ENCODE measurements at places on chromosomes 2 and 18. TPM values are rescaled to one million over a fixed set of nuclear protein-coding genes. Genes with fewer than 3 reads are reported as not detected.
A peak's percentile ranks its signal among the peaks of the same experiment; 100 is the strongest.

The KYNU gene
- polyA plus RNA-seq: 40.7 TPM

The CHRNG gene
- not detected for polyA plus RNA-seq

The MERTK gene
- polyA plus RNA-seq: 4.2 TPM

The NYAP2 gene
- not detected for polyA plus RNA-seq

The SPC25 gene
- not detected for polyA plus RNA-seq

DNA sequence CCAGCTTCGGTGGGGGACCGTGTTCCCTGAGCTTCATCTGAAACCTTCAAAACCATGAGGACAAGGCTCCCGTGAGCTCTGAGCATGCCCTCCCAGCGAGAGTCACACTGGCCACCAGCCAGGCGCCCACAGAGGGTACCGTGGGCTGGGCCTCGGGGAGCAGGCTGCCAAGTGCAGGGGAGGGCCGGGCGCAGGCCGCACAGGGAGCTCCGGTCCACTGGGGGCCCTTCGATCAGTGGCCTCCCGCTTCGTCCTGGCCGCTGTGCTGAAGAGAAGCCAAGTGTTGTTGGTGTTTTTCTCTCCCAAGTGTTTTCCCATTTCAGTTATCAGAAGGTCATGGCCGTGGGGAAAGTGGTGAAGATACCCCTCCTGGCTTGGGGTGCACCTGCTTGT is 144.4 kb downstream of the PTGR3 start:
- H3K27me3 ChIP-seq: no peaks in the 10 kb centered on the region
- no peak overlapping the region for H3K27ac ChIP-seq
- H3K36me3 ChIP-seq: peaks cover 19% of the 10 kb centered on the region
- no peak for DNase-seq
- no peak overlapping the region for H3K4me3 ChIP-seq

GRCh38 chr2:98311771-98312545 is 34.3 kb upstream of the CNGA3 start:
- no peaks in the 10 kb centered on the region for H3K27me3 ChIP-seq
- H3K4me1 ChIP-seq: no peaks in the 10 kb centered on the region
- H3K27ac ChIP-seq: no peak overlapping the region
- no peak overlapping the region for H3K4me3 ChIP-seq

DNA sequence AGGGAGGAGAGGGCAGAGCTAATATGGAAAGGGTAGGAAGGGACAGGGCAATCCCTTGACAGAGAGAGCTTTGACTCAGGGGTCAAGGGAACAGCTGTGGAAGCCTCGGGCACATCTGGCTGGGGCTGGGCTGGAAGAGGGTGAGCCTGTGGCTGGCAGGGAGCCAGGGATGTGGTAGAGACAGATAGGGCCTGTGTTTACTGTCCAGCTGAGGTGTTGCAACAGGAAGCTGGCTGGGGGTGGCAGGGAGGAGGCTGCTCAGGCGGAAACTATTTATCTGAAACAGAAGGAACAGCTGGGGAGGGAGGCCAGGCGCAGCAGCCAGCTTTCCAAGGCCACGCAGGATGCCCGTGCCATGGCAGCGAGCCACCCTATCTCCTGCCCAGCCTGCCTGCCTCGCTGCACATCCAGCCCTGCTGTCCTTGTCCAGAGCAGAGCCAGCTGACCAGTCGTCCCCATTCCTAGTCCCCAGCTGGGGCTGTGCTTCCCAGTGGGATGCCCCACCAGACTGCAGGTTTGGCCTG is 264.7 kb downstream of the CYP26B1 start:
- H3K27ac ChIP-seq: peak overlapping the region; percentile 25
- peak; percentile 18 for DNase-seq
- H3K36me3 ChIP-seq: no peaks in the 10 kb centered on the region
- peaks cover 27% of the 10 kb centered on the region for H3K4me1 ChIP-seq

DNA sequence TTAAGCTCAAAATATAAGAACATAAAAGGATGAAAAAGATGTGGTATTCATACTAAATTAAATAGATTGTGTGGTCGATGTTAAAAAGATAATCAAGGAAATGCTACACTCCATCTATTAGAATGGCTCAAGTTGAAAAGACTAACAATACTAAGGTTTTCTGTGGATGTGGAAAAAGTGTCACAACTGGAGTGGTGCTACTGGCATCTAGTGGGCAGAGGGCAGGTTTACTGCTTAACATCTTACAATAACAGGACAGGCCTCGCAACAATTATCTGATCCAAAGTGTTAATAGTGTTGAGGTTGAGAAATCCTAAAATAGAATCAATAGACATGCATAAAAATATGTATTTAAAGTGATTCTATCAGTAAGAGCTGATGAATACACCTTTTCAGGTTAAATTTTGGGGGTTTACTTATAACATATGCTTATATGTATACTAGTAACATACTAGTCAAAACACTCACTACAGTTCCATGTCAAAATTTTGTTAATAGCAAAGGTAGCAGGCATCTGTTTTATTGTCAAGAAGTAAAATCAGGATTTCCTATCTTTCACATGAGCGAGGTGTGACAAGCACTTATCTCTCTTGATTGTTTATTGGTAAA is 91.5 kb upstream of the TMEFF2 start:
- no peaks in the 10 kb centered on the region for H3K27me3 ChIP-seq
- H3K4me1 ChIP-seq: no peaks in the 10 kb centered on the region
- DNase-seq: no peak
- no peak overlapping the region for H3K27ac ChIP-seq
- H3K36me3 ChIP-seq: no peaks in the 10 kb centered on the region

- peaks cover 8% of the 10 kb centered on the region for H3K4me1 ChIP-seq
- no peaks in the 10 kb centered on the region for H3K36me3 ChIP-seq
- no peak overlapping the region for H3K27ac ChIP-seq
- H3K4me3 ChIP-seq: no peak overlapping the region
Measured at GRCh38 chr2:235616885-235617284, 123.0 kb downstream of the AGAP1 start.

DNA sequence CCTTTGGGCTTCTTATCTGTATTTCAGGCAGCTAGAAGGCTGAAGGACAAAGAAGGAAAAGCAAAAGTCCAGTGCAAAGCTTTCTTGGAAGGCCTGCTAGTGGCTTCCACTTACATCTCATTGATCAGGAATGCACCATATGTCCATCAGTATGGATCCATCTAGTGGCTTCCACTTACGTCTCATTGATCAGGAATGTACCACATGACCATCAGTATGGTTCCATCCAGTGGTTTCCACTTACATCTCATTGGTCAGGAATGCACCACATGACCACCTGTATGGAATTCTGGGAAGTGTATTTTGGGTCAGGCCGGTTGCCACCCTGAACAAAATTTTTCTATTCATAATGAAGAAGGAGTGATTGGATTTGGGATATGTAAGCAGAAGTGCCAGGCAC is 70.6 kb downstream of the LYPD6 start:
- no peak for DNase-seq
- H3K27ac ChIP-seq: no peak overlapping the region
- no peaks in the 10 kb centered on the region for H3K36me3 ChIP-seq
- H3K4me1 ChIP-seq: no peaks in the 10 kb centered on the region
- no peaks in the 10 kb centered on the region for H3K27me3 ChIP-seq

- no peak overlapping the region for H3K27ac ChIP-seq
- no peaks in the 10 kb centered on the region for H3K4me1 ChIP-seq
- no peak overlapping the region for H3K4me3 ChIP-seq
- H3K27me3 ChIP-seq: no peaks in the 10 kb centered on the region
- no peak for DNase-seq
- H3K36me3 ChIP-seq: no peaks in the 10 kb centered on the region
Measured at GRCh38 chr2:120860579-120860922, 124.9 kb downstream of the GLI2 start.

DNA sequence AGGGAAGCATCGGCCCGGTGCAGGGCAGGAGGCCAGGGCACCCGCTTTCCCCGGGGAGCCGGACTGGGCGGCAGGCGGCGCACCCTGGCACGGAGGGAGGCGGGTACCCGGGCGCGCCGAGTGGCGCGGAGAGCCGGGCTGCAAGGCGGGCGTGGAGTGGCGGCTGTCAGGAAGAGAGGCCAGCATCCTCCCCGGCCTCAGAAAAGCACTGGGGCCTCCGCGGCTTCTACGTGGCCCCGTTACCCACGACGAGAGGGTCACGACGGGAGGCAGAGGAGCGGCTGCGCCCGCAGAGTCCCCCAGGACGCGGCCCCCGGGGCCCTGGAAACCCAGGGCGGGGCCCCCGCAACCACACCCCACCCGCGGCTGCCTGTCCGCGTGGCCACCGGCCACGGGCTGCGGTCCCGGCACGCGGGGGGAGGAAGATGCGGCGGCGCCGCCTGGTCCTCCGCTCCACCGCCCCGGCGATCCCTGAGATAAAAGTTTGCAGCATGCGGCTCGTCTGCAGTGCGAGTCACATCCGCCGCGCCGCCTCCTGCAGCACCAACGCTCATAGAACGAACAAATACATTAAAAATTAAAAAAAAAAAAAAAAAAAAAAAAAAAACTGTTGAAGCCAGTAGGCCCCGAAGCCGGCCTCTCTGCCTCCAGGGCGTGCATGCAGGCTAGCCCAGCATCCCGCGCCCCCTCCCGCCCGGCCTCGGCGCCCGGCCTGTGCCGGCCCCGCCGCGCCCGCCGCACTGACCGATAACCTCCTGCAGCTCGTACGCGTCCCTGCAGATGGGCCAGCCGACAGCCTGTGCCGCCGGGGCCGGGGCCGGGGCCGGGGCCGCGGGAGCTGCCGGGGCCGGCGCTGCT is 683 bp downstream of the STK39 start:
- peaks cover 22% of the 10 kb centered on the region for H3K4me1 ChIP-seq
- no peak overlapping the region for H3K27ac ChIP-seq
- H3K36me3 ChIP-seq: no peaks in the 10 kb centered on the region
- peak; percentile 43 for DNase-seq
- peaks cover 10% of the 10 kb centered on the region for H3K27me3 ChIP-seq
- peak overlapping the region; percentile 85 for H3K4me3 ChIP-seq

DNA sequence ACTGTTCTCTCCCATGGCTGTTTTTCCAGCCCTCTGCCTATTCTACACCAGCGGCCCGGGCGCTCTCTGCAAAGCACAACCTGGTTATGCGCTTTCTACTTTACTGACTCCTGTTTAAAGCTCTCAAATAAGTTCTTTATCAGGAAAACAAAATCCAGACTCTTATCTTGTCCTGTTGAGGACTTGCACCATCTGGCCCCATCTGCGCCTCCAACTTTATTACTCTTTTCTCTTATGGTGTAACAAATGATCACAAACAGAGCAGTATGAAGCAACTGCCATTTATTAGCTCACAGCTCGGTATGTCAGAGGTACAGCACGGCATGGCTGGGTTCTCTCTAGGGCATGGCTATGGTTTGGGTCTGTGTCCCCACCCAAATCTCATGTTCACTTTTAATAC is 236.5 kb upstream of the NT5C1B start:
- H3K4me3 ChIP-seq: no peak overlapping the region
- no peak for DNase-seq
- no peak overlapping the region for H3K27ac ChIP-seq
- no peaks in the 10 kb centered on the region for H3K4me1 ChIP-seq
- H3K36me3 ChIP-seq: no peaks in the 10 kb centered on the region

GRCh38 chr2:118279005-118279404 is 190.7 kb downstream of the INSIG2 start:
- H3K36me3 ChIP-seq: no peaks in the 10 kb centered on the region
- H3K4me1 ChIP-seq: no peaks in the 10 kb centered on the region
- no peak overlapping the region for H3K4me3 ChIP-seq
- no peak overlapping the region for H3K27ac ChIP-seq
- DNase-seq: no peak

DNA sequence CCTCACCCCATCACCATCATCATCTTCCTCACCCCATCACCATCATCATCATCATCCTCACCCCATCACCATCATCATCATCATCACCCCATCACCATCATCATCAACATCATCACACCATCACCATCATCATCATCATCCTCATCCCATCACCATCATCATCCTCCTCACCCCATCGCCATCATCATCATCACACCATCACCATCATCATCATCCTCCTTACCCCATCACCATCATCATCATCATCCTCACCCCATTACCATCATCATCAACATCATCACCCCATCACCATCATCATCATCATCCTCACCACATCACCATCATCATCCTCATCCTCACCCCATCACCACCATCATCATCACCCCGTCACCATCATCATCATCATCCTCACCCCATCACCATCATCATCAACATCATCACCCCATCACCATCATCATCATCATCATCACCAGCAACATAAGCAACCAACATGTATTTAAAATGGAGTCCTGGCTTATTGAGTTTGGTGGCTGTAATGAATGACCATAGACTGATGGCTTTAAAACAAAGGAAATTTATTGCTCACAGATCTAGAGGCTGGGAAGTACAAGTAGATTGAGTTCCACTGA is 150.0 kb downstream of the DNER start:
- no peak overlapping the region for H3K4me3 ChIP-seq
- H3K4me1 ChIP-seq: no peaks in the 10 kb centered on the region
- no peaks in the 10 kb centered on the region for H3K27me3 ChIP-seq
- H3K27ac ChIP-seq: no peak overlapping the region
- no peaks in the 10 kb centered on the region for H3K36me3 ChIP-seq

GRCh38 chr2:170006587-170007325 is 171.2 kb upstream of the MYO3B start:
- H3K36me3 ChIP-seq: peaks cover 56% of the 10 kb centered on the region
- H3K4me1 ChIP-seq: no peaks in the 10 kb centered on the region
- H3K27me3 ChIP-seq: no peaks in the 10 kb centered on the region
- DNase-seq: no peak
- no peak overlapping the region for H3K4me3 ChIP-seq

GRCh38 chr2:180679693-180680092 is 300.7 kb upstream of the UBE2E3 start:
- no peak overlapping the region for H3K4me3 ChIP-seq
- no peaks in the 10 kb centered on the region for H3K36me3 ChIP-seq
- H3K4me1 ChIP-seq: no peaks in the 10 kb centered on the region
- H3K27me3 ChIP-seq: no peaks in the 10 kb centered on the region

DNA sequence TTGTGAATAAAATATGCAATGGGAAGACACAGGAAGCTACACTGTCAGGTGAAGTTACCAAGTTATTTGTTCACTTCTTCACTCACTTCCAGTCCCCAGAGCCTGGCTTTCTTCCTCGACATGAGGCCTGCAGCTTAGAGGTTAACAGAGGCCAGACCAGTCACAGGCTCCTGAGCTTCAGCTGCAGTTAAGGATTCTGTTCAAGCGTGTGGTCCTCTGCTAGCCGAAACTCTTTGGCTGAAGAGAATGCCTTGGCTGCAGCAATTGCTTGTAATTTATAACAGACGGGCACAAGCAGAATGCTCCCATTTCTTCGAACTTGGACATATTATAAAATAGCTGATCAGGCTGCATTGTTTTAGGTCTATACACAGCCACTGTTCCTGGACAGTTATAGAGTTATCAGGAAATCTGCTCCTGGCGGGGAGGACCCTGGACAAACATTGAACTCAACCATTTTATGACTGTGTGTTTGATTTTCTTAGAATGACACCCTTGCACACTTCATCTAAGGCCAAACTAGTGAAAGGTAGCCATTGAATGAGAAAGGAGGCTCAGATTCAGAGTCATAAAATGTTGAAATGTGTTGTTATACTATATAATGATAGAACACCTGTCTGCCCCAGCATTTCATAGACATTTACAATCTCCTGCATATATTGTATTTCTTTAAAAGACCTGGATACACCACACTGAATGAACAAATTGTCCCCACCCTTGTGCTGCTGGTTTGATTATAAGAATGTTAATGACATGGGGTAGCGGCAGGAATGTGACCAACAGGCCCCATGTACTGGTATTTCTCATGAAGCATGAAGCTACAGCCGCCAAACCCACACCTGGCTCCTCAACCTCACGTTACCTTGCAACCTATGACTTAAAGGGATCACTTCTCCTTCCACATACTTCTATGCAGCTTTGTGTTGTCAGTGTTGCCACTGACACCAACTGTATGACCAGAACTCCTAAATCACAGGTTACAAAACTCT is 153.6 kb downstream of the TDRD15 start:
- no peak for DNase-seq
- no peaks in the 10 kb centered on the region for H3K27me3 ChIP-seq
- no peak overlapping the region for H3K4me3 ChIP-seq
- no peaks in the 10 kb centered on the region for H3K36me3 ChIP-seq

- DNase-seq: no peak
- H3K27ac ChIP-seq: no peak overlapping the region
- H3K4me1 ChIP-seq: peaks cover 2% of the 10 kb centered on the region
- H3K36me3 ChIP-seq: no peaks in the 10 kb centered on the region
- H3K4me3 ChIP-seq: no peak overlapping the region
Measured at GRCh38 chr18:13387855-13388548, 169.4 kb downstream of the LDLRAD4 start.

Data from CD14-positive monocyte (primary cell).